Activated T-helper 9 cell treated with anti-CD3 and anti-CD28 coated beads, Interleukin-2, amount 50 U/mL, for 16 hours (primary cell): ENCODE measurements at places on chromosomes 3 and 15.

GRCh38 chr3:194005930-194006501, 129.9 kb upstream of the HES1 start:
- no peak for DNase-seq

GRCh38 chr3:130299531-130299930, 45.9 kb upstream of the COL6A5 start:
- DNase-seq: no peak

GRCh38 chr15:69386284-69386683, 27.9 kb upstream of the KIF23 start:
- no peak for DNase-seq

GRCh38 chr3:135224815-135225362, 429.8 kb downstream of the EPHB1 start:
- no peak for DNase-seq

GRCh38 chr3:163671201-163671600, 1407.1 kb downstream of the SI start:
- DNase-seq: no peak

DNA sequence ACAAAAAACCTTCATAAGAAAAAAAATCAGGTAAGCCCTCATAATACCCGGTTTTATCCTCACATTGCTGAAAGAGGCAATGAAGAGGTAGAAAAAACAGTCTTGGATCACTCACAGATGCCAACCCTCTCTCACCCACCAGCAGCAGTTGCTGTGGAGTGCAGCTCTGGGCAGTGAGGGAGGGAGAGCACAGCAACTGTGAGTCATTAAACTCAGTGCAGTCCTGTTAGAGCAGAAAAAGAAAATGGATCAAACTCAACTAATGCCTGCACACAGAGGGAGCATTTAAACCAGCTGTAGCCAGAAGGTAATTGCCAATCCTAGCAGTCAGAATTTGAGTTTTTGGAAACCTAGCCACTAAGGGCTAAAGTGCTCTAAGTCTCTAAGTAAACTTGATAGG, 1050.6 kb upstream of the ALCAM start:
- no peak for DNase-seq

DNA sequence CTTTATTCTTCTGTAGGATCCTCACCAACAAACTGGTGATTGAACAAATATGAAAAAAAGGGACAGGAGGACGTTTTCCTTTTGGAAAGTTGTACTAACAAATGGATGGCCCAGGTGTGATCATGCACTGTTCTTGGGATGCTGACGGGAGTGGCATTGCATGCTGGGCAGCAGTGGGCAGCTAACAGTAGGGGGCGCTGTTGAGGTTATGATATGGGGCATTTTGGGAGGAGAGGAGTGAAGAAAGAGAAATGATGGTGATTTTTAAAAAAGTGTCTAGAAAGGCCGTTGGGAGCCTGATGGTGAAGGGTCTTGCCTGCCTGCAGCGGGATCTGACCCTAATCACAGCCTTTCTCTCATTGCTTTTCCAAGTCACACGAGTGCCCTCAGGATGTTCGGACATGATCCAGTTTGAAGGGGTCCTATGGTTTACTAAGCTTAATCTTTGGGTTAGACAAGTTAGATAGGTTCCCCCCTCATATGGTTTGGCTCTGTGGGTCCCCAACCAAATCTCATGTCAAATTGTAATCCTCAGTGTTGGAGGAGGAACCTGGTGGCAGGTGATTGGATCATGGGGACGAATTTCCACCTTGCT, 46.2 kb upstream of the PRTG start:
- peak; percentile 28 for DNase-seq

- DNase-seq: no peak
Observed at GRCh38 chr15:101178479-101178878, 73.4 kb downstream of the CHSY1 start.
